ENCODE measurements at places on chromosomes 2 and 18.

- DNase-seq = no peak
Observed at GRCh38 chr2:189252991-189253675, 73.6 kb upstream of the COL5A2 start.

DNA sequence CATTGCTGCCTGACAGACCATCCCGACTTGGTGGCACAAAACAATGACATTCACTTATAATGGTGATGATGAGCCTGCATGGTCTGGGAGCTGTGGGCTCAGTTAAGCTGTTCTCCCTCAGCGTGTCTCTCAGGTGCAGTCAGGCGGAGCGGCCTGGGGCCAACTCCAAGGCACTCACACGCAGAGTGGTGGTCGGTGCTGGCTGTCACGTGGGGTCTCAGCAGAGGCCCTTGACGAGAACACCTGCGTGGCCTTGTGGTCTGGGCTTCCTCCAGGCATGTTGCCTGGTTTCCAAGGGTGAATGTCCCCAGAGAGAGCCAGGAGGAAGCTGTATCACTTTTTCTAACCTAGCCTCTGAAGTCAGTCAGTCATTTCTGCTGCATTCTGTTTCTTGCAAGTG, 29.8 kb downstream of the ARMC9 start:
- no peak for DNase-seq

DNA sequence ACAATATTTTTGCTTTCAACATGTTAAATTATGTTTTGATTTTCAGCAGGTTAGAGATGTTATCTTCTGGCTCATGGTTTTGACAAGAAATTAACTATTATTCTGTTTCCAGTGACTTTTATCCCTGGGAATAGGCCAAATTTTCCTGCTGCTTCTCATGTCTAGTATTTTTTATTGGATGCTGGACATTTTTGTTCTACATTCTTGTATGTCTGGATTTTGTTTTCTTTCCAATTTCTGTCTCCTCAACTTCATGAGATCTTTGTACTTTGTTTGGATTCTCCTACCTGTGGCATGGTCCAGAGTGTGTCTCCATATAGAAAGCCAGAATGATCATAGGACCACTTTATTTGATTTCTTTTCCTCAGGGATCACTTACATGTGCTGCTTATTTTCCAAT, 33.1 kb upstream of the MYO1B start:
- no peak for DNase-seq

DNA sequence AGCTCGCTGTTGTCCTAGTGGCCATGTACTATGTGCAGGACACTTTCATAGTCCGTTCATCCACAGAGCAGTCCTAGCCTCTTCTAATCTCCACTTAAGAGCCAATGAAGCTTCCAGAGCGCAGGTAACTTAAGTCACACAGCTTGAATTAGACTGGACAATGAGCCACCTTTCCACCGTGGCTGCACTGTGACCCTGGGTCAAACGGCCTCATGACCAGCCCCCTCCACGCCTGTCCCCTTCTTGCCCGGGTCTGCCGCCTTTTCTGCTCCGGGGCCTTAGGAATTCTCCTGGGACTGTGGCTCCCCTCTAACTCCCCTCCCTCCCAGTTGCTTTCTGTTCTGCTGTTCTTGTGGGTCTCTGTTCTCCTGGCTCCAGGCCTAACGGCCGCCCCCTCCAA, 8.4 kb upstream of the PRKCE start:
- no peak for DNase-seq

GRCh38 chr2:175904035-175904434, 98.0 kb downstream of the LNPK start:
- DNase-seq = no peak

GRCh38 chr2:154549869-154550268, 148.6 kb upstream of the KCNJ3 start:
- DNase-seq = no peak

- no peak for DNase-seq
Observed at GRCh38 chr2:126935774-126936173, 37.1 kb downstream of the TEX51 start.

Data from stimulated activated CD4-positive, alpha-beta T cell treated with anti-CD3 and anti-CD28 coated beads, TNF-alpha, amount 100 ng/mL, for 1 hour (primary cell).